ENCODE measurements at places on chromosomes 1 and 21. TPM values are rescaled to one million over a fixed set of nuclear protein-coding genes. Genes with fewer than 3 reads are reported as not detected.

ACBD3 gene
- total RNA-seq, result 24.1 TPM

FNDC5 gene
- 28.7 TPM for total RNA-seq

- no peak overlapping the region for H3K4me3 ChIP-seq
- no peak for DNase-seq
- H3K36me3 ChIP-seq, result no peaks in the 10 kb centered on the region
- H3K27me3 ChIP-seq, result peaks cover 18% of the 10 kb centered on the region
These were observed 8.8 kb upstream of the PLXNA2 start for GRCh38 chr1:208252836-208253576.

ELAPOR1 gene
- total RNA-seq, result 0.64 TPM

- peaks cover 9% of the 10 kb centered on the region for H3K4me1 ChIP-seq
- no peak for DNase-seq
- H3K27me3 ChIP-seq, result peaks cover 7% of the 10 kb centered on the region
- no peak overlapping the region for H3K27ac ChIP-seq
- H3K4me3 ChIP-seq, result no peak overlapping the region
These were observed 12.9 kb upstream of the DISC1 start for GRCh38 chr1:231613419-231614349.

- no peak overlapping the region for H3K4me3 ChIP-seq
- no peak for DNase-seq
- H3K36me3 ChIP-seq, result no peaks in the 10 kb centered on the region
- peaks cover 4% of the 10 kb centered on the region for H3K27me3 ChIP-seq
These were observed 17.1 kb upstream of the KLHDC8A start for GRCh38 chr1:205373798-205374175.

Data from neural crest cell (in vitro differentiated cells).